NCI-H446 (cell line): ENCODE measurements at places on chromosomes 16 and 17.

GRCh38 chr17:49730078-49730784 lies 22.5 kb upstream of the SLC35B1 start:
- DNase-seq = peak; percentile 32

DNA sequence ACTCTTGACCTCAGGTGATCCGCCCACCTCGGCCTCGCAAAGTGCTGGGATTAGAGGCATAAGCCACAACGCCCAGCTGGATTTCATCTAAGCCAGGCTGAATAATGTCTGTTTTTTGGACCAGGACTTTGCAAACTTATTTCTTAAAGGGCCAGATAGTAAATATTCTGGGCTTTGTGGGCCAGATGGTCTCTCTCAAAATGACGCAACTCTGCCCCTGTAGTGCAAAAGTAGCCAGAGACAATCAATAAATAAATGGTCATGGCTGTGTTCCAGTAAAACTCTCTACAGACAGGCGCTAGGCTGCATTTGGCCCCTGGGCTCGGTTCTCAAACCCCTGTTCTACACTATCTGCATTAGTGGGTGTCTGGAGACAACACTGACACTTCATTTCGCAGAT lies 121.9 kb upstream of the CDH13 start:
- no peak for DNase-seq

GRCh38 chr16:87657621-87658192 lies 55.4 kb downstream of the JPH3 start:
- peak; percentile 2 for DNase-seq

DNA sequence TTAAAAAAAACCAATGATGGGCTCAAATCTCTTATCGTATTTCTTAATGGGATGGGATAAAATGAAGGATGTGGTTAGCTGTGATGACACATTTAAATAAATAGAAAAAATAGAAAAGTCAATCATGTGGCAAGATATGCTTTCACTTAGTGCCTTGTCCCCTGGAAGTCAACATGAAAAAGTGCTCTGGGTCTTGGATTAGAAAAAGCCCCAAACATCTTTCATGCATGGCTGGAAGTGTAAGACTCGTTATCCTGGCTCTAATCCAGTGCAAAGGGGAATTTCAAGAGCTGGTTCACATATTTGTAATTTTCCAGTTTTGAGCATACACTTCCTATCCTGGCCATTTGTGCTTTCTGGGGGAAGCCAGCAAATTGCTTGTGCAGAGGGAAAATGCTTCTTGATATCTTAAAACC lies 160.9 kb downstream of the MAP2K6 start:
- peak; percentile 46 for DNase-seq

- no peak for DNase-seq
Observed at GRCh38 chr17:77318491-77319210, 177.9 kb downstream of the SEC14L1 start.

- DNase-seq = no peak
Observed at GRCh38 chr16:89924925-89925307, 1.8 kb downstream of the TUBB3 start.

DNA sequence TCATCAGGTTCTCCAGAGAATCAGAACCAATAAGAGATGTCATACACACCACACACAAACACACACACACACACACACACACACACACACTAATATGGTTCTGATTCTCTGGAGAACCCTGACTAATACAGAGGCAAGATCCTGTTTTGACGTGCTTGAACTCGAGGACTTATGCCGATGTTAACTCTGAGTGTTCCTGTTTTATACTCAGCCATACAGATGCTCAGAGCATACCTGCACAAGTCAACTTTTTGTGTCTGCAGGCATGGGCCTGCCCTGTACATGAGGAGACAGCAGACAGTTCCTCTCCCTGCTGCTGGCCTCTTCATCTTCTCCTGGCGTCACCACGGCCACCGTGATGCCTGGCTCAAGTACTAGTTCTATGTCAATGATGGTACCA lies 635.9 kb downstream of the WWOX start:
- no peak for DNase-seq

- no peak for DNase-seq
Observed at GRCh38 chr16:49333259-49333597, 40.4 kb upstream of the C16orf78 start.

GRCh38 chr17:65434878-65435277 lies 126.6 kb downstream of the AXIN2 start:
- DNase-seq = no peak

GRCh38 chr17:37736428-37736827 lies 8.4 kb downstream of the HNF1B start:
- DNase-seq = no peak

GRCh38 chr16:79175286-79176057 lies 425.1 kb downstream of the MAF start:
- no peak for DNase-seq

DNA sequence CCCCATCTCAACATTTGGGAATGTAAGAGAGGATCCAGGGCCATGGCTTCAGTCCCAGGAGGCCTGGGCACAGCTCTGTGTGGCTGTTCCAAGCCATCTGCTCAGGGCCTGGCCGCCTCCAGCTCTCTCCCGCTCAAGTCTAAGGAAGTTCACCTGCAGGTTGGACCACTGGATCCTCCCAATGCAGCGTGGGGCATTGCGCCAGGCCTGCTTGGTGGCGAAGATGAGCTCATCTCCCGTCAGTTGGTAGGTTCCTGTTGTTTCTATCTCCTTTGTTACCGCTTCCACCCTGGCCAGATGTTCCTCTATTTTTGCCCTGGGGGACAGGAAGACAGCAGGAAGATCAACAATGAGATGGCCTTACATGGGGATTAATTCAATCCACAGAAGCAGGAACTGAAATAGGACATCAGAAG lies 17.5 kb downstream of the NOS2 start:
- peak; percentile 16 for DNase-seq

GRCh38 chr16:48318630-48319029 lies 66.6 kb downstream of the SIAH1 start:
- no peak for DNase-seq

GRCh38 chr17:75270218-75270965 lies 639 bp downstream of the MIF4GD start:
- no peak for DNase-seq

DNA sequence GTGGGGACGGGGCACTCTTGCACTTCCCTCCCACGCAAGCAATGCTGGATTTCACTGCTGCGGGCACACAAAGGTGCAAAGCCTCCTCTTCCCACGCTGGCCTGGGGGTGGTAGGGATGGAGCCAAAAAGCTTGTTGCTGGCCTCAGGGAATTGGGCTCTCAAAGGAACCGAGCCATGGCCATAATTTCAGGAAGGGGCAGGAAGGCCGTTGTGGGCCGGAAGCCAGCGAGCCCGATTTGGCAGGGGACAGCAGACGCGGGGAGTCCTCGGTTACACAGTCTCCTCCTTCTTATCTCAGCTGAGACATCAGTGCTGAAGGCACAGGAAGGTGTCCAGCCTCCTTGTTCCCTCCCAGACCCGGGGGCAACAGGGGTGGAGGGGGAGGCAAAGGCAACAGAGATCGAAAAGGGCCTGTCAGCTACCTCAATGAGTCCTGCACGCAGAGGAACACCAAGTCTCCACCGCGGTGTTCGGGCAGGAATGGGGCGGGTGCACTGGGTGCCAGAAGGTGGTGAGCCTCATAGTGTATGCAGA lies 59.5 kb downstream of the SLFN11 start:
- DNase-seq = no peak

GRCh38 chr16:80932708-80933095 lies 74.0 kb downstream of the CMC2 start:
- no peak for DNase-seq

DNA sequence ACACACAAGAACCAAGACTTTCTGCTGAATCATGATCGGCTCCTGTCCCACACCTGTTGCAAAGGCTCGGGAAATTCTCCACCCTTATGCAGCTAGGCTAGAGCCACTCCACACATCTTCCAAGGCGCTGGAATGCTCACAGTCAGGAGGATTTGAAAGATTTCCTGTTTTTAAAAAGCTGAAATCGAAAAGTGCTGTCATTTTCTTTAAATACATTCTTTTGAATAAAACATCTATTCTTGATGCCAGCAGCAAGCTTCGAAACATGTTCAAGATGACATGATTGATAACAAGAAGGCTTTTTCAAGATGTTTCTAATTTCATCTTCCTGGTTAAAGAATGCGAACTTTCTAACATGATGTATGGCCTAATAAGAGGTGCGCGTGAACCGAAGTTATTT lies 219.7 kb upstream of the CDH5 start:
- no peak for DNase-seq

GRCh38 chr16:67499106-67499505 lies 15.8 kb upstream of the AGRP start:
- peak; percentile 8 for DNase-seq

DNA sequence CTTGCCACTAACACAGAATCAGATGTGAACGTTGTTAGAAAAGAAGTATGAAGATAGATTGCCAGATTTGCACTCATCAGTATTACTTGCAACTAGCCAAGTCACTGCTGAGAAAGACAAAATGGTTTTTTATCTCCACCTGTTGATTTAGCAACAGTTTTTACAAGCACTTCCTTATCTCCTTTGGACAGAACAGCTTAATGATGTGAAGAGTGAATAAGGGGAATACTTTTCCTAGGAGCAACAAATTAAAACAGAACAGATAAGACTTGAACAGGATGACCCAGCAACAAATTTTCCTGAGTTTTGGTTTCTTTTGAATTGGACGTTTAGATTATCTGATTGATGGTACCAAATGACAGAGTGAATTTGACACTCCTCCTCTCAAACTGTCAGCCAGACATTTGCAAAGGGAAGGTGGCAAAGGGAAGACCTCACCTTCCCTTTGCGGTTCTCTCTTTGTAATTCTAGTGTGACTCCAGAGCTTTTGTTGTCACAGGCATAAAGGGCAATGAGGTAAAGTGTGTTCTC lies 130.6 kb downstream of the NLK start:
- DNase-seq = no peak

GRCh38 chr16:88197481-88198456 lies 185.0 kb upstream of the ZNF469 start:
- DNase-seq = no peak

DNA sequence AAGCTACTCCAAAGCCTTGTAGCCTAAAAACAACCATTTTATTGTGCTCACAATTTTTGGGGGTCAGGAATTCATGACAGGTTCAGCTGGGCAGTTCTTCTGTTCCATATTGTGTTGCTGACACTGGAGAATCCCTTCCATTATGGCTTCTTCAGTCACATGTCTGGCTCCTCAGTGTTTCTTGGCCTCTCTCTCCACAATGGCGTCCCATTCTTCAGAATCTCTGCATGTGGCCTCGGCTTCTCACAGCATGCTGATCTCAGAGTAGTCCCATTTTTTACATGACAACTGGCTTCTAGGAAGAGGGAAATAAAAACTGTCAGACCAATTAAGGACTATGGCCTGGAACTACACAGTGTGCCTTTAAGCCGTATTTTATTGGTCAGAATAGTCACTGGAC lies 49.7 kb downstream of the NF1 start:
- DNase-seq = no peak

DNA sequence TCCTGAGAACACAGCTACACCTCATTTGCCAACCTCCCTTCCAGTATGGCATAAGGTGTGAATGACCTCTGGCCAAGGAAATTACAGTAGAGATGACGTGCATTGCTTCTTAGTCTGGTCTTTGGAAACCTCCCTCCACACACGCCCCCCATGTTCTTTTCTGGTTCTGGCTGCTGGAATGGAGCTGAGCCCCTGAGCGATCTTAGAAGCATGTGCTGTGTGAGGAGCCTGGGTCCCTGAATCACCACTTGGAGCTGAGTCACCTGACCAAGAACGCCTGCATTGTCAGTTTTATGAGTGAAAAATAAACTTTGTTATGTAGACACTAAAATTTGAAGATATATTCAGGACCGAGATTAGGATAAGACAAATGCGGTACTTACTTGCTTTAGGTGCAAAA lies 51.4 kb downstream of the HS3ST3A1 start:
- no peak for DNase-seq

- no peak for DNase-seq
Observed at GRCh38 chr16:68605746-68606145, 39.4 kb upstream of the CDH3 start.

DNA sequence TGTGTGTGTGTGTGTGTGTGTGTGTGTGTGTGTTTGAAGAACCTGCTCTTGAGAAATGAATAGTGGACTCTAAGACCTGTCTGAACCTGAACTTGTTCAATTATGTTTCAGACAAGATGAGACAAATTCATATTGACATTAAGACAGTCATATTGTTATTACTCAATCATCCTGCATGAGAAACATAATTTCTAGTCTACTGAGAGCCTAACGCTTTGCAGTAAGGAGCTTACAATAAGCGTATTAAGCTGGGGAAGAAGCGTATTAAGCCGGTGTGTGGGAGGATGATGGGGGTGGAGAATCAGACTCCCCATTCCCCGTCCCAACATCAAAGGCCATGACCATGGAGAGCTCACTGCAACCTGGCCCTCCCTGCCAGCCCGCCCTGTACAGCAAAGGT lies 22.4 kb upstream of the MNT start:
- DNase-seq = no peak

DNA sequence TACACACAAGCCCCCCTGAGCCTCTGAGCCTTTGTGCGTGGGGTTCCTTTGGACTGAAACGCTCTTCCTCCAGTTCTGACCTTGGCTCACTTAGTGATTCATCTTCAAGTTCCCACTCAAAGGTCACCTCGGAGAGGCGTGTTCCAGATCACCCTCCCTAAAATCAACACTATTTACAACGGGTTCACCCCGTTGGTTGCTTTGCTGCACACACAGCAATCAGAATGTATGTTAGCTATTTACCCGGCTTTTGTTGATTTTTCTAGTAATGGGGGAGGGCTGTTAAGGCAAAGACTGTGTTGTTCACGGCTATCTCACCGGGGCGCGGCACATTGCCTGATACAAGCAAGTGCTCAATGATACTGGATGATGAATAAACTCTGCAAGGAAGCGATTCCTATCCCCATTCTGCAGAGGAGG lies 977 bp downstream of the NAGPA start:
- DNase-seq = no peak

DNA sequence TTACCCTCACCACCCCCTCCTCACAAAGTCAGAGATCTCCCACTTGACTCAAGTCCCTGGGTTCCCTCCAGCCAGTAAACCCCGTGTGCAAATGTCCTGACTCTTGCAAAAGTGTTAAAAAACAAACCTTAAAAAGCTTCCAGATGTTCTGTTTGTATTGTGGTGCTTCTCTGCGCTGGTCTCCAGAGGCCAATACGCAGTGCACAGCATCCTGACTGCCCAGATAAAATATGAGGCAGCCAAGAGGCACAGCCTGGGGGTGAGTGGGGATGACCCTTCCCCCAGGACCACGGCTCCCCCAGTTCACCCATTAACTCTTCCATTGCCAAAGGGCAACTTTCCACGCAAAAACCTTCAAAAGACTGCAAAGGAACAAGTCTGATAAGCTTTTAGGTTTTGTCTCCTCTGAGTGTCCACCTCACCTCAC lies 291.8 kb downstream of the SOX9 start:
- no peak for DNase-seq

- DNase-seq = no peak
Observed at GRCh38 chr17:50737118-50737698, 17.8 kb downstream of the LUC7L3 start.

DNA sequence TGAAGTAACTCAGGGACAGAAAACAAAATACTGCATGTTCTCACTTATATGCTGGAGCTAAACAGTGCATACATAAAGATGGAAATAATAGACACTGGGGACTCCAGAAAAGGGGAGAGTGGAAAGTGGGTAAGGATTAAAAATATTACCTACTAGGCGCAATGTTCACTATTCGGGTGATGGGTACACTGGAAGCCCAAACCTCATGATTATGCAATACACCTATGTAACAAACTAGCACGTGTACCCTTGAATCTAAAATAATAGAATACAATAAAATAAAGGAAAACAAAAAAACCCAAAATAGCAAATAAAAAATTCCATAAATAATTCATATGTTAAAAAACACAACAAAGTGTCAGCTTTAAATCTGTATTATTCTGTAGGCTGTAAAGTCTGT lies 56.9 kb downstream of the MAP2K6 start:
- no peak for DNase-seq

GRCh38 chr16:65490286-65490685 lies 368.4 kb upstream of the CDH11 start:
- DNase-seq = no peak
